Stimulated activated CD8-positive, alpha-beta memory T cell treated with anti-CD3 and anti-CD28 coated beads, Interleukin-4, amount 100 ng/mL, for 4 hours (primary cell): ENCODE measurements at places on chromosomes 12 and 14.

- no peak for DNase-seq
Observed at GRCh38 chr12:19369691-19370148, 69.6 kb upstream of the AEBP2 start.

- DNase-seq: no peak
Observed at GRCh38 chr12:115897729-115898128, 379.8 kb downstream of the MED13L start.

- DNase-seq: no peak
Observed at GRCh38 chr14:88960496-88960895, 136.0 kb downstream of the TTC8 start.

- DNase-seq: no peak
Observed at GRCh38 chr14:90641168-90641567, 175.1 kb downstream of the TTC7B start.

DNA sequence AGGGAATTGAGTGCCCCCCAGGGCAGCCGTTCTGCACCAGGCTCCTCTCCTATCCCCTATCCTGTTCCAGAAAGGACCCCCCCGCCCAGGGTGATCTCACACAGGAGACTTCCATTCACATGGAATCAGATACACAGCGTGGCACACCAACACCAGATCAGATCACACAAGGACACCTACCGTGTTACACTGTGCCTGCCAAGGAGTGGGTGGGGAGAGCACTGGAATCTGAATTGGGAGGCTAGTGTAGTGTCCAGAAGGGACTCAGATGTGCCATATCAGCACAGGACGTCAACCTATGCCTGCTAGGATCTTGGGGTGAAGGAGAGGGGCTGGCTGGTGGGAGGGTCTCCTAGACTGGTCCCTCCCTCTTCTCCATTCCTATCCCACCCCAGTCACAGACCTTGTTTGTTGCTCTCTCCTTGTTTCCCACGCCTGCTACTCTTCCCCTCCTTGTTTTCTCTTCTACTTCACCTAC lies 2.3 kb downstream of the PTMS start:
- DNase-seq: no peak

GRCh38 chr12:88969127-88969526 lies 383.2 kb downstream of the DUSP6 start:
- no peak for DNase-seq

DNA sequence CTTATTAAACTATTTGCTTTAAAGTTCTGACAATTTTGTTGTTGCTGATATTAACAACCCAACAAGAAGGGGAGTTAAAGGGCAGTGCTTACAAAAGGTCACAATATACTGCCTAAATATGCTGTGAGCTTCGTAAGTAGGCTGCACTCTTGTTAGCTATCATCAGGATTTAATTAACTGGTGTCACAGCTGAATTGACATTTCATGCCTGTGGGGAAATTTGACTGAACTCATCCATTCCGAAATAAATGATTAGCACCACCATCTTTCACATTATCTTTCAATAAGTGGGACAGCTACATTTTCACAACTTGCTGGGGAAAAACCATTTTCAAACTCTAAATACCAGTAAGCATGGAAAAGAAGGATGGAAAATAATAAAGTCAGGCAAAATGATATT lies 146.6 kb downstream of the PTPRO start:
- no peak for DNase-seq

GRCh38 chr14:105468621-105469241 lies 5.9 kb upstream of the CRIP2 start:
- no peak for DNase-seq

DNA sequence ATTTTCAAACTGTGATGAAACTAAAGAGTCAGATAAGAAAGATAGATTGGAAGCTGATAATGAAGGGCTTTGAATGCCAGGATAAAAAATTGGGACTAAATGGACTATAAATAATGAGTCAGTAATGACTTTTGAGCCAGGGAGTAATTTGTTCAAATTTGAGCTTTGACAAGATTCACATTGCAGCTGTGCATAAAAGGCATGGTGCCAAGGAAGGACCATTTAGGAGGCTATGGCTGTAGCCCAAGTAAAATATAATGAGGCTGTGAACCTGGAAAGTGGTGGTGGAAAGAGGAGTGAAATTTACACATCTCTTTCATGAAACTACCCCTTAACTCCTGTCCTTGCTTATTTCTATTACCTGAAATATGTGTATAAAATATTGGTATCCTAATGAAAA lies 218.5 kb downstream of the SLC6A15 start:
- DNase-seq: no peak

DNA sequence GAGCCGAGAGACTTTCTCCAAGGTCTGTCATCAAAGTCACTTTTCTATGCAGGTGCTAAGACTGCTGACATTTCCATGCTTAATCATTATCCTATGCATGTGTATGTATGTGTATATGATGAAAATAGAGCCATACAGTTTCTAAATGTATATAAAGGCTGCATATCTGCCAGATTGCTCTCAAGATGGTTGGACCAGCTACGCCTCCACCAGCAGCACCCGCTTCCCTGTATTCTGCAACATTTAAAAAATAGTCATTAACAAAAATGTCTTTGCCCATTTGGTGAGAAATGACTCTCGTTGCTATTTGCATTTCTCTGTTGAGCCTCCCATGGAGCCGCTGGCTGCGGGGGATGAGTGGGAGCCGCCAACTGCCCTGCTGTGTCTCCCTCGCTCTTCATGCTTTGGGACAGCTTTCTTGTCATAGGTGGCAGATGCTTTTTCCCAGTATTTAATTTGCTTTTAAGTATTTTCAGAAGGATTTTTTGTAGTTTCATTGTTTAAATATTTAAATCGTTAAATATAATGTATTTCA lies 54.7 kb downstream of the DYNC1H1 start:
- no peak for DNase-seq

DNA sequence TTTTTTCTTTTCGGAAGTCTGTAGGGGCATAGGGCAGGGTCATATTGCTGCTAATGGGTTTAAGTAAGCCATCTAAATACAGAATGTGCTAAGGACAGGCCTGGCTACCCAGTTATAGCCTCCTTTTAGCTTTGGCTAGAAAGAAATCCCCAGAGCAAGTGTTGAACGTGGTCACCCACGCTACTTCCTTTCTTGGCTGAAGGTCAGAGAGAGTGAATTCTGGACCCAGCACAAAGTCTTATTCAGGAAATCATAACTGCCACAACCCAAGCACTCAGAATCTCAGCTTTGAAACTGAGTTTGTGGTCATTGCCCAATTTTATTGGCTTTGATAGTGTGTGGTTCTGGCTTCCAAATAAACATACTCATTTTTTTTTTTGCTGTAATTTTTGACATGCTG lies 542.1 kb upstream of the ATP2B1 start:
- DNase-seq: no peak

DNA sequence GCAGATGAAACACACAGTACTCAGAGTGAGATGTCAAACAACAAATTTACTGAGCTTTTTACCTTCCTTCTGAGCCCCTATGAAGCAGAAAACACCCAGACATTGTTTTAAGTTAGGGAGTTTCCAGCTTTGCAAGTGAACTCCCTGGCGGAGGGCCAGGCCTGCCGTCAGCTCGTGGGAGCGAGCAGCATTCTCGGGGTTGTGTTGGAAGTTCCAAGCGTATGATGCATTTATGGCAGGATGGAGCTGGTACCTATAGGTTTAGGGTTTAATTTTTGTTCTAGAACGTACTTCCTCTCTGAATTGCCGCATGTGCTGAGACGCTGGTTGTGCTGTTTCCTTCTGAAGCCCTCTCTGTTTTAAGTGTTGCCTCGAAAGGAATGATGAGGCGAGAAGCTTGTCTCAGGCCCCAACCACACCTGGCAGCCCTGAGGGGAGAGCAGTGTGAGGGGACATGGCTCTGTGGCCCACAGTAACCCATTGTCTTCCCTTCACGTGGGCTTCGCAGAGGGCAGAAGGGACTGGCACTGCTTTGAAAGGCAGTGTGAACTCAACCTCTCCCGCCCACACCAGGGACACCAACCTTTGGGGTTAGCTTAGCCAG lies 76.6 kb downstream of the SSPN start:
- DNase-seq: no peak

DNA sequence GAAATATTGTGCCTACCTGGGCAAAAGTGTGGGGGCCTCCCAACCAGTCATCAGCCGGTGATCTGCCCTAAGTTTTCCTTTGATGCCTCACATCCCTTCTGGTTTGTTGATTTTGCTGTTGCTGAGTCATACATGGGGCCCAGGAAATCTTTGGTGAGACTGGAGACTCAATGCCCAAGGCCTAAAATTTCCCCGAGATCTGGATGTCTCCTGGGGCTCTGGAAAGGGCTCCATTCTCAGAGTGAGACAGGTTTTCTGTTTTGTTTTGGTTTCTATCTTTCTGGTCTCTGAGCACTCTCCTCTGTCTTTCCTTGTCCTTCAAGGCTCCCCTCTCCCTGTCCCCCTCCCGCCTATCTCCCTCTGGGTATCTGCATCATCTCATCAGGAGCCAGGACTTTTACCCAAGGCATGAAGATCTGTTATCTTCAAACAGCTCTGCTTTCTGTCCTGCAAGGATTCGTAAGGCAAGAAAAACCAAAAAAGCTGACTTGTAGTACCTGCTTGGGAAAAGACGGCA lies 152.8 kb upstream of the MAX start:
- DNase-seq: no peak
